Hematopoietic multipotent progenitor cell treated with erythropoietin and hydrocortisone succinate and interleukin-3 and kit ligand, for 6 days (in vitro differentiated cells): ENCODE measurements at places on chromosomes 5 and 9.

GRCh38 chr9:14275331-14275730 lies 38.6 kb downstream of the NFIB start:
- DNase-seq, result no peak

- no peak for DNase-seq
Measured at GRCh38 chr5:168580227-168580508, 1.0 kb upstream of the PANK3 start.

DNA sequence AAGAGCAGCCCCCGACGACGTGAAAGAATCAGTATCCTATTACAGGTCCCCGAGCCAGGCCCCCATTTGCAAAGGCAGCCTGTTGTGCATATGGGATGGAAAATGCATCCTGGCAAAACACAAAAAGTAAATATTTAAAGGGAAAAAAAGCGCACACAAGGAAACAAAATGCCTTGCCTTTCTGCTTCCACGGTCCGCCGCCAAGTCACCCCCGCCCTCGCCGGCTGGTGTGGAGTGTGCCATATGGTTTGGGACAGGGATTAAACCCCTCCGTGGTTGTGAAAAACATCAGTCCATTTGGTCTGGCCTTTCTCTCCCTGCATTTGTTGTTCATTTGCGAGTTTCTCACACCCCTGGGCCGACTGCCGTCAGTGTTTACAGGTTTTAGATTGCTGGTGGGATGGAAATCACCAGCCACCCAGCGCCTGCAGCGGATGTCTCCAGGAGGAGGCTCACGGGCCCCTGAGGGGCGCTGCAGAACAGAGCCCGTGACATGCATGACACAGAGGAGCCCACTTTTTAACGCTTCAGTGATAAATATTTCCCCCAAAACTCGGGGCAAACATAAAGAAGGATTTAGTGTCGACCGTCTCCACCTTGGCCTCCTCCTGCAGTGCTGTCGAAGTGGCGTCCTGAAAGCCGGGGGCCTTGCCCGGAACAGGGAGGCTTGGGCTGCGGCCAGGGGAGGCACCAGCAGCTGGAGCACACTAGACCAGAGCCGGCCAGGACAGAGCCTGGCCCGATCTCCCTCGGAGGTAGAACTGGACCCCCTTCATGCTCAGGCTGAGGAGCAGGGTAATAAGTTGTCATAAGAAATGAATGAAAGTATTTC lies 161.5 kb downstream of the HSD17B3 start:
- no peak for DNase-seq

DNA sequence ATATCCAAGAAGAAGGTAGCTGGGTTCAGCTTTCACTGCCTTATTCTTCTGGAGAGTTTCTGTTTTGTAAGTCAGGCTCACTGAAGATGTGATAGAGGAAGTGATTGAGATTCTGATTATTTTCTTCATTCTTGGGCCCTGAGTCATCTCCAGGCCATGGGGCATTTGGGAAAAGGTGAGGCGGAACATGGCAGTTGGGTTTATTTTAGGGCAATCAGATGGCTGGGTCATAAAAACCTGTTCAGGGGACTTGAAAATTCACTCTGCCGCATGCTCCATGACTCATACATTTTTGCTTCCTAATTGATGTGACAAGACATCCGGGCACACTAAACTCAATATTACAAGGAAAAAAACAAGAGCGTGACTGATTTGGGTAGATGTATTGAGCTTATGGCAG lies 265.7 kb upstream of the KLF4 start:
- DNase-seq, result no peak

- no peak for DNase-seq
Measured at GRCh38 chr5:664994-665360, 28.2 kb downstream of the TPPP start.

- no peak for DNase-seq
Measured at GRCh38 chr5:149975409-149975808, 14.9 kb downstream of the SLC26A2 start.

DNA sequence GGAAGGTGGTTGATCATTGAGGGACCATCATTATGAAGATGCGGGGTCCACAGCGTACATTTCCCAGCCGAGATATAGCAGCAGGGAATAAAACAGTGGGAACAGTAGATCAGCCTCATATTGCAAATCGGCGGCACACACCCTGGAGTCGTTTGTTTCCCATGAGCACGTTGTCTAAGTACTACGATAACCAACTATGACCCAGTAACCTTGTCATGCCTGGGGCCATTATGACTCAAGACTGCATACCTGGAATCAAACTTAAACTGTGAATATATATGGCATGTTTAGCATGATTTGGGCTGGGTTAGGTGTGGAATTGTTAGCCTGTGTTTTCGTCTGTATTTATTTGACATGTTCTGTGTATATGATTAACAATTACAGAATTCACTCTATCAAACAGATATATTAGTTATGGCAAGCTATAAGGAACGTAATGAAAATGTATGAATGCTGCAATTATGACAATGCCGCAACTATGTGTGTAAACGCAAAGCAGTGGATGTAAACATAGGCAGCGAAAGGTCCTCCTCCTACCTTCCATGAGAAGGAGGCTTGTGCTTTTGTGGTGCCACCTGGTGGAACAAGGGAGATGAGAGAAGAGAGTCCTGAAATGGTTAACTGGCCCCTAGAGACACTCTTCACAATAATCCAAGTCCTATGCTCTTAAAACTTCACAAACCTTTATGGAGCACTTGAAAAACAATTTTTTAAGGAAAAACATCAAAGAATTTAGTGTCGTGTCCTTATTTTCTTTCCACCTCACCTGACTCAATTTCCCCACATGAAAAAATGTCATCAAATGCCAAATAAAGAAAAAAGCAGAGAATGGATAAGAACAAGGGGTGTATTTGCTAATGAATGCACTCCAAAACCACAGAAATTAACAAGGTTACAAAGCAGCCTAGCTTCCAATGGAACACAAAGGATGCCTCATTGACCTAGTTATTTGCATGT lies 47.1 kb downstream of the SEMA5A start:
- DNase-seq, result peak; percentile 33
